ENCODE measurements at places on chromosomes 7 and 10.

- no peak for DNase-seq
Observed at GRCh38 chr10:73975388-73975787, 22.5 kb upstream of the VCL start.

DNA sequence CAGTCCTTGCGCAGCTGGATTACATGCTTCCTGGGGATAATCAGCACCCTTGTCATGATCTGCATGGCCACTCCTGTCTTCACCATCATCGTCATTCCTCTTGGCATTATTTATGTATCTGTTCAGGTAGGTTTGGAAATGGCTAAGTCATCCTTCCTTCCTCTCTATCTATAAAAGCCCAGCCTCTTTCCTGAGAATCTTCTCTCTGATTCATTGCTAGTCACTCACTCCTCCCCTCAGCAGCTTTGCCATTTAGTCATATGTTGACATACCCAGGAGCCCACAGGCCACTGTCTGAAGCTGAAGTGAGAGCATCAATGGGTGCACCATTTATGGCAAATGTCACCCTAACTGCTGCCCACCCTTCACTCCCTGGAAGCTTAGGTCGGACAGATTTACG, 52.0 kb downstream of the ABCC2 start:
- no peak for DNase-seq

DNA sequence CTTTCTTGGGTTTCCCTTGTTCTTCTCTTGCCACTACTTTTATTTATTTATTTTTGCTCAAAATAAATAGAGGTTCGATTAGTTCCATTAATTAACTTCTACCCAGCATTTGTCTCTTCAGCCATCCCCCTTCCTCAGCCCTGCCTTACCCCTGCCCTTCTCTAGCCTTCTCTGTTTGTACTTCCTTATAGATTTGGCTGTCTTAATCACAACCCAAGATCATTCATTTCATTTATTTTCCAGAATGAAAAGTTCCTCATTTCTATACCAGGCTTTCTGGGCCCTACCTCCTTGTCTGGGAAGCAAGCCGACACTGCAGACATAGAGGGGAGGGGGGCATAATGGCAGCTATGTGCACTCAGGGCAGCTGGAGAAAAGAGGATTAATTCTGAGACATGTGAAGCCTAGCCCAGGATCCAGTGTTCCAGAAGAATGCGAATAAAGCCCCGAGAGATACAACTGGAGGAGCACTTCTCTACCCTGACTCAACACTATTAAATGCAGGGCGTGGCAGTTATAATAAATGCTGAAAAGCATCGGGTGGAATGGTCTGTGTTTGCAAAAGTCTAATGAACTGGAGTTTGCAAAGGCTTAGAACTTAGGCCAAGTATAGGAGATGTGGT, 6.4 kb upstream of the PDCD4 start:
- DNase-seq, result no peak

DNA sequence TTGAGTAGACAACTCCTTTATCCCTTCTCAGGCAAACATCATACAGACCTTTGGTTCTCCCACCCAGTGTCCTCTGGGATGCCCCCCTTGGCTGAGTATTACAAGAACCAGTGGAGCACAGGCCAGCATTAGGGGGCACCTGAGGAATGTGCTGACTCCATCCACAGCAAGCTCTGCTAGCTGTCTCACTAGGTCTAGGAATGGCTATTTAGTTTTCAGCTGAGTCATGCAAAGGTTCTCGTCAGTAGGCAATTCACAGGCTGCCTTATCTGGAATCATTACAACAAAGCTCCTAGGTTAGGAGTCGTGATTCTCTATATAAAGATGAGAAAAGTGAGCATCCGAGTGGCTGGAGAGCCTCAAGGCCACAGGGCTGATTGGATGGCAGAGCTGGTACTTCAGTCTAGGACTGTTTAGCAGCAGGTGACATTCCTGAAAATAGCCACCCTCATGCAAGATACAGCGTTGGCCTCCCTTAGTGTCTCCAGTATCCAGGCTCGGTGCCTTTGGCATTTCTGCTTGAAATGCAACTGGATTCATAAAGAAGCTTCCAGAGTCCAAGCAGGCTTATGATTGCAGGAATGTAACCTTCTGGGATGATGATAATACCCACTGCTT, 75.8 kb downstream of the CDCA7L start:
- DNase-seq, result no peak

GRCh38 chr10:22568928-22569327, 145.4 kb downstream of the PIP4K2A start:
- no peak for DNase-seq

DNA sequence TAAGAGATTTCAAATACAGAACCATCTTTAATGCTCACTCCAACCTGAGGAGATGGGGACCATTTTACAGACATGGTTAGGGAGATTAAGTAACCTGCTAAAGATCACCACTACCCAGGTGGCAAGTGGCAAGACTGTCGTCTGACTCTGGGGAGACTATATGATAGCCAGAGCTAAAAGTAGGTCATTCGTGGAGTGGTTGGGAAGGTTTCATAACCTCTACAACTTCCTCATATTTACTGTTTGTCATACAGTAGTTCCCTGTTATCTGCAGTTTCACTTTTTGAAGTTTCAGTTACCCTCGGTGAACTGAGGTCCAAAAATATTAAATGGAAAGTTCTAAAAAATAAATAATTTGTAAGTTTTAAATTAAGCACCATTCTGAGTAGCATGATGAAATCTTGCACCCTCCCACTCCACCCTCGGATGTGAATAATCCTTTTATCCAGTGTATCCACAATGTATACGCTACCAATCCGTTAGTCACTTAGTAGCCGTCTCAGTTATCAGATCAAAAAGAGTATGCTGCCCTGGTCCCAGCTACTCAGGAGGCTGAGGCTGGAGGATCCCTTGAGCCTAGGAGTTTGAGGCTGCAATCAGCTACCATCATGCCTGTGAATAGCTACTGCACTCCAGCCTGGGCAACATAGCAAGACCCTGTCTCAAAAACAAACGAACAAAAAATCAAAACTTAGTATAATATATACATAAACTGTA, 14.9 kb upstream of the LGI1 start:
- no peak for DNase-seq

DNA sequence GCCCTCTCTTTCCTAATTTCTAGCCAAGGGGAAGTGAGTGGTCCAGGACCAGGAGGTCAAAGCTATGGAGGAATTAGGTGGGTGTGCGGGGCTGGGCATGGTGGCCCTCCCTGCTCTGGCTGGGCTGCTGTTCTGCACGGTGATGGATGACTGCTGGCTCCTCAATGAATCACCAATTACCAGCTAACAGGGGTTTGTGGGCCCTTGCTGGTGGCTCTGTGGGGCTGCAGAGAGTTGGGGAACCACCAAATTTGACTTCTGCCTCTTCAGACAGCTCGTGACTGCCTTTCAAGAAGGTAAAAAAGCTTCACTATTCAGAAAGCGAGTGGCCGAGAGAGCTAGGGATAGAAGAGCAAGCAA, 35.0 kb upstream of the HABP2 start:
- DNase-seq, result no peak

- DNase-seq, result no peak
Observed at GRCh38 chr10:12946372-12946771, 55.1 kb downstream of the CCDC3 start.

DNA sequence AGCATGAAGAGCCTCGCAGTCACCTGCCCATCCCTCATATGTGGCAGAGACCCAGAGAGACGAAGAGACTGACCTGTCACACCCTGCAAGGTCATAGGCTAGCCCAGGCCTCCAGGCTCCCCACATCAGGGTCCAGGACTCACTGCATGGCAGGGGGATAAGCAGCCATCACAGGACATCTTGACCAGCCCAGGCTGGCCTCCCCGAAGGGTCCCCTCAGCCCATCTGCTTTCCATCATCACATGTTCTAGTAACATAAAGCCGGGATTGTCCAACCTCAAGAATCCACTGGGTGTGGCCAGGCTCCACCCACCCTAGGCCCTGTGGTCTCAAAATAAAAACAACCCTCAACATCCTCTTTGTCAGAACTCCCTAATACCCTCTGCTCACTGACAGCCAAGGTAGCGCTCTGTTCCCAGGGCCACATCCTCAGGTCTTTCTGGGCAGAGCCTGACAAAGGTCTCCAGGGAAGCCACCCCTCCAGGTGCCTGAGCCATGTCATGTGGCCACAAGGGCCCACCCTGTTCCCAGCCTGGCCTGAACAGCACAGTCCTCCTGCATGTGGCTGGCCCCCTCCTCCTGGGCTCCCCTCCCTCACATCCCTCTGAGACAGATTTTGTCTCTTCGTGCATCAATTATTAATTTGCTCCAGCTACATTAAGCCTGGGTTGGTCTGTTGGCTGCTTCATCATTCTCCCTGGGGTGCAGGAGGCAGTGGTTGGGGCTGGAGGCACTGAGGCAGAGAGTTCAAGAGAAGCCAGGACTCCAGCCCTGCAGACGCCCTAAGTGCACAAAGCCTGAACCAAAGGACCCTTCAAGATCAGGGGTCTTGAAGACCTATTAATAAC, 131.8 kb upstream of the UNC5B start:
- no peak for DNase-seq

DNA sequence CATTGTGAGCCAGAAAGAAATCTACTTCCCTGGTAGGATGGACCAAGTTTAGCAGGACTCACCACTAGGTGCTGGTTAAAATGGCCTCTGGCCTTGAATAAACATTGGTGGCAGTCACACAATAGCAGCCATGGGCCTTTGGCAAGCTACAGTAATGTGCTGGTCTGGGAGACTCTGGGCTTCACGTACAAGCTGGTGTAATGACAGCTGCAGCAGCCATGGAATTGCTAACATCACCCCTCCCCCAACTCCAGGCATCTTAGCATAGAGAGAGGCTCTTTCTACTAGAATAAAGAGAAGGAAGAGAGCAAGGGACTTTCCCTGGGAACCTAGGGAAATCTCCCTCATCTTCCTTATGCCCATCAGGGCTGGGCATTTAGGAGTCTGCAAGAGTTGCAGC, 205.1 kb upstream of the SEMA3A start:
- no peak for DNase-seq

DNA sequence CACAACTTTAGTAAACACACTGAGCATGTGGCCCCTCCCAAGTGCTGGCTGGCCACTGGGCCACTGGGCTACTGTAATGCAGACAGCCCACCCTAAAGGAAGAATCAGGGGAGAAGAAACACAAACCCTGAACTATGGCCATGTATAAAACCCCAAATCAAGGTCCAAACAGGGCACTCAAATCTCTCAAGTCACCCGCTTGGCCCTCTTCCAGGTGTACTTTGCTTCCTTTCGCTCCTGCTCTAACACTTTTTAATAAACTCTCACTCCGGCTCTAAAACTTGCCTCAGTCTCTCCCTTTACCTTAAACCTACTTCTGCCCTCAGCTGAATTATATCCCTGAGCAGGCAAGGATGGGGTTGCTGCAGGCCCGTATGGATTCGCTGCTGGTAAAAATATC, 72.6 kb downstream of the TPK1 start:
- no peak for DNase-seq

DNA sequence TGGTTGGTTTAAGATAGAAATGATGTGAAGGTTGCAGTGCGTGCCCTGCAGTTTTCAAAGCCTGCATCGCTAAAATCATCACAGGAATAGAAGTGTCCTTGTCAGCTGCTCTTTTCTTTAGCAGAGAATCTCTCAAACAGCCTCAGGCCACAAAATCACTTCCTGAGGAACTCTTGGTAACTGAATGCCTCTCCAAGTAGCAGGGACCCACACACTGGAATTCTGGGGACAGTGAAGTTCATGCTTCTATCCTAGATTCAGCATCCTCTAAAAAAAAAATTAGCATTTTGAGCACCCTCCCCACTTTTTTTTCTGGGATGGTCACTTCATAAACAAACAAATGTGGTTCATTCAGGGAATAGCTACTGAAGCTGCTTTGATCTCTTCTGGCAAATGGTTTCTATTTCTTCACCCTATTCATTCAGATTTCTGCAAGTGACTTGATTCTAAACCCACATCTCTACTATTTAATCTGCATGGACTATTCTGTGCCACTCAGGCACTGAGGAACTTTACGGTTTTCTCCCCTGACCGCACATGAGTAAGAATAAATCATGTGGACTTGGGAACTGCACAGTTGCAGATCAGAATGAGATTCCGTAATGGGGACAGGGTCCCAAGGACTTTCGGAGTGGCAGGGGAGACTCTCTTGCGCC, 306.9 kb downstream of the FRMD4A start:
- DNase-seq, result no peak

- no peak for DNase-seq
Observed at GRCh38 chr10:116732573-116732972, 9.8 kb downstream of the HSPA12A start.

GRCh38 chr10:50552771-50553535, 70.8 kb downstream of the SGMS1 start:
- DNase-seq, result no peak

DNA sequence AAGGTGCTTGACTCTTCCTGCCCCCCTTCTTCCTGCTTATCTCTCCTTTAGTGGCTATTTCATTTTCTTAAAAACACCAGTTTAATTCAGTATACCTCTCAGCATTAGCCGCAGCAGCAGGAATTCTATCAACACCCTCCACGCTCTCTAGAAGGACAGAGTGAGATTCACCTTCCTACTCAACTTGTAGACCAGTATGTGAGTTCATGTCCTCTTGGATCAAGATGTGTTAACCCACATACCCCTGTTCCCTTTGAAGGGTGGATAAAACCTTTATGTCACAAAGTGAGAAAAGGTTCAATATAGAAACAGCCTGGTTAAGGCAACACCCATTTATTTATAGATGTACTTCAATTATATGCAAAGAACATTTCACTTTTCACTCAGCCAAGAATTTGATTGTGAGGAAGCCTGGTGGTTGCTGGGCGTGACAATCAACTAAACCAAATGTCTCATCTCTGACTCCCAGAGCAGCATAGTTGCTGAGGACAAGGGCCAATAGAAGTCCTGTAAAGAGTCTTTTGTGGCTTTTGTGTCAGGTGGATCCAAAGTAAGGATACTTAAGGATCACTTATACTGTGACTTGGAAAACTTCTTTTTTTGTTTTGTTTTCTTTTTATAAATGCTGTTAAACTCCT, 617.1 kb downstream of the SORCS3 start:
- DNase-seq, result no peak

DNA sequence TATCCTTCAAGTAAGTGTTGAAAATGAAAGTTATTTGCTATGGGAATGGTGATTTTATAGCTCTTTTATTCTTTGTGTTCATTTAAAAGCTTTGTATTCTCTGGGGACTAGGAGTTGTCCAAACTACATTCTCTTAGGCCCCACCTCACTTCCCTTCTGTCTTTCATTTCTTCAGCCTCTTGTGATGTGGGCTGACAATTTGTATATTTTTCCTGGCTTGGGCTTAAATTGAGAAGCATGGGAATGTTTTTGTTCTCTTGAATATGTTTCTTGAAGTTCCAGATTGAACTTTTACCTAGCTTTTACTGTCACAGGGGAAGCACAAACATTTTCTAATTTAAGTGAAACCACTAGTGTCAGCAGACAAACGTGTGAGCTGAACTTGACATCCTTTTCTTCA, 27.9 kb downstream of the BBS9 start:
- no peak for DNase-seq
